ENCODE measurements at places on chromosomes 1 and 21.
A peak's percentile ranks its signal among the peaks of the same experiment; 100 is the strongest.

- DNase-seq: no peak
These were observed 60.6 kb downstream of the UCHL5 start for GRCh38 chr1:192998536-192998935.

- DNase-seq: no peak
These were observed 8.3 kb downstream of the TRNP1 start for GRCh38 chr1:27001570-27002360.

GRCh38 chr1:42736152-42736551 is 3.9 kb downstream of the CLDN19 start:
- peak; percentile 17 for DNase-seq

DNA sequence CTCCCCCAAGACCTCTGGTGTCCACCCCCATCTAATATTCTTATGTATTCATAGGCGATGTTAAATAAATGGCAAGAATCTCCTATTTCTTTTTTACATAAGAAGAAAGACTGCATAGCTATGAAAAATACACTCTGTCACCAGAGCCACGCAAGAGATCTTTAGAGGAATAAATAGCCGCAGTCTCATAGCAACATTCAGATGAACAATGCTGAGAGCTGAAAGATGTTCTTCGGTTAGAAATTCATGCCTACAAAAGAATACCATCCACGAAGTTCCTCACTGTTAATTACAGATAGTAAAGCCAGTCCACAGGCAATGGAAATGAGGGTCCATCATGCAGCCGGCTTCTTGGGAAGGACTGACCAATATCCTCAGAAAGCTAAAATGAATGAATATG is 76.0 kb upstream of the SOD1 start:
- DNase-seq: no peak

DNA sequence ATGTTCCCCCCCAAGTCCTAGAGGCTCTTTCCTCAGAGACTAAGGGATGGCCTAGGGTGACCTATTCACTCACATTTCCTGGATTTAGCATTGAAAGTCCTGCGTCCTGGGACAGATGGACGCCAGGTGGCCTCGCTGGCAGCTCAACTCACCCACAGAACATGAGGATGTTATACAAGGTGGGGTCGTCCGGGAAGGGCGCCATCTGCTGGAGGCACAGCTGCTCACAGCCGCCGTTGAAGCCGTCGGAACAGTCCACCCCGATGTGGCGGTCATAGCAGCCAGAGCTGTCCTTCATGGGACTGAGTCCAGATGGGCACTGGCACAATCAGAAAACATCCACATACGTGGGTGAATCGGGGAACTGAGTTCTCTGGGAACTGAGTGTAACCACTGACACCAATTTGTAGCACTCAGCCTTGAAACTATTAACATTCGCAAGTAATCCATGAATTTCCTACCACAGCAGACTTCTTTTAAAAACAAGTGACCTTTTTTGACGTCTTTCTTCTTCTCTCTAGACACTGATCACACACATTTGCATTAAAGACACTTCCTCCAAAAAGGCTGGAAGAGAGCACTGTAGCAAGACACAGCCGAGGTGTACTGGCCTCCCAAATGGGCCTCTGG is 215.4 kb downstream of the ASTN1 start:
- DNase-seq: peak; percentile 53

DNA sequence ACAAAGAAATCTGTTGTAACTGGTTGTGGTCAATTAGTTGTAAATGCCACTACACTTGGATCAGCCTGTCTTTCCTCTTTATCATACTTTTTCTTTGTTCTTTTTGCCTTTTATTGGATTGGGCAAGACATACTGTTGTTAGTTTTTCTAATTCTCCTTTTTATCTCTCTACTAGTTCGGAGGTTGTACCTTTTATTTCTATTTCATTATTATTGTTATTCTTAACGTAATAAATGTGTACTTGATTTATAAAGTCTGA is 59.2 kb downstream of the IVNS1ABP start:
- DNase-seq: no peak

DNA sequence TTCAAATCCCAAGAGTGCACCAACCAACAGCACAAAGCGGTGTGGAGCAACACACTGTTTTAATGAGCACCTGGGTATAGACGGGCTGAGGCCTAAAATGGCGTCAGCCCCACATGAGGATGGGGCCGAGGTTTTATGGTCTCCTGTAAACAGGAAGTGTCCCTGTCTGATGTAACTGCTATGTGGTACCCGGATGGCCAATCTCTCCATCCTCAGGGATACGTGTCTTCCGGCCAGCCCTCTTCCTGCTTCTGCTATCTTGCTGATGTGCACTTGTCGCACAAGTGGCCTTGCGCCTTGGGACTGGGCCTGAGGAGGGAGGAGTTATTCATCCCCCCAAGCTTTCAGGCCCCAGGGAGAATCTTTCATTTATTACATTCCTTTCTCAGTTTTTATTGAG is 73.5 kb downstream of the CNST start:
- DNase-seq: no peak

GRCh38 chr1:90351019-90351418 is 356.1 kb downstream of the ZNF326 start:
- no peak for DNase-seq

- DNase-seq: peak; percentile 83
These were observed 25.1 kb downstream of the NENF start for GRCh38 chr1:212457740-212458338.

DNA sequence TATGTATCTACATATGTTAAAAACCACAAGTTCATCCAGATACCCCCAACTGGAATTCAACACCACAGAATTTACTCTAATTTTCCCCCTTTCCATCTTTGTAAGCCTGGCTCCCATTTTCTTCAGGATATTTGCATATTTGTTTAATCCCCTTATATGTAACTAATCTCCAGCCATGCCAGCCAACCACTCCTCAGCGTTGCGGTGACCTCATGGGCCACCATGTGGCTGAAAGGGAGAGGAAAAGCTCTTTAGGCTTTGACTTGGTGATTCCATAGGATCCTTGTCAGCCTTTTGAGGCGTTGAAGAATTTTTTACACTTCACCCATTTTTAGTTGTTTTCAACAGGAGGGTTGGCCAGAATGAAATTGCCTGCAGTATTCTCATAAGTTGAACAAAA is 10.0 kb downstream of the CLDN19 start:
- no peak for DNase-seq

DNA sequence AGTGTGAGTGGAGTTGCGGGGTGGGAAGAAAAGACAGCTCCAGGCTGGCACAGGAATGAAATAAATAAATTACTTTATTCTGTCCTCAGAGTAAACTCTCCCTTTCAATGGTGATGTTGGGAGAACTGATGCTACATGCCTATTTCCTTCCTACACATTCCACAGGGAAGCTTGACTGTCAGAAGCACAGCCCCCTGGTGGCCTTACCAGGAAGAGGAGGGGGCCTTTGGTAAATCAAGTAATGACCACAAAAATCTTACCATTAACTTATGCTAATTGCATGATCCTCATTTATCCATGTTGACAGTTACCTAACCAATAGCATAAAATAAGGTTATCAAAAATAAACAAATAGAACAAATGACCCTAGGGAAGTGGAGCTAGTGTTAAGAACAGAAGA is 605.0 kb upstream of the PKN2 start:
- DNase-seq: no peak
